ENCODE measurements at places on chromosomes 7 and 10. TPM values are rescaled to one million over a fixed set of nuclear protein-coding genes. Genes with fewer than 3 reads are reported as not detected.
A peak's percentile ranks its signal among the peaks of the same experiment; 100 is the strongest.

DNA sequence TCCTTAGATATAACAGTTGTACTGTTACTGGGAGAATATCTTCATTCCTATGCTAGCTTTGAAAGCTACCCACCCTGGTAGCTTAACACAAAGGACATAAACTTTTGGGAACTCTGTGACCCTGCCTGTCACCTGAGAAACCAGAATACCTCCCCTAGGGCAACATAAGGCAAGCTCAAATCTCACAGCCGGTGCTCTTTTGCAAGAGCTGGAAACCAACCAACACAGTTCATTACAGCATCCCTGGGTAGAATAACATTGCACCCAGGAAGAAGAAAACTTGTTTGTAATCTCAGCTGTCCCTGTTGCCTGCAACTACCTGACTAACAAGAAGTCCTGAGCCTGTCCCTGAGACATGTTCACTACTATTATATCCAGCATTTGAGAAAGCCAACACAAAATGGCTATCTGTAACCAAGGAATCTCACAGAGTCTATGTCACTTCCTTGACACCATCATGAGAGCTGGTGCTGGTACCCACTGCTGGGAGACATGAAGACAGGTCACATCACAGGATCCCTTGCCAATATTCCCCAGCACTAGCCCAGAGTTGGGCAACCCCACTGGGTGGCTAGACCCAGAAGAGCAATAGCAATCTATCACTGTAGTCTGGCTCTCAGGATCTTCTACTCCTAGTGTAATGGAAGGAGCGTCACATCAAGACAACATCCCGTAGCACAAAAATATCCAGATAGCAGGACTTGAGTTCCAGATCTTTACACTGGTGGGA lies 31.3 kb downstream of the AKR1C3 start:
- DNase-seq = peak; percentile 84

DNA sequence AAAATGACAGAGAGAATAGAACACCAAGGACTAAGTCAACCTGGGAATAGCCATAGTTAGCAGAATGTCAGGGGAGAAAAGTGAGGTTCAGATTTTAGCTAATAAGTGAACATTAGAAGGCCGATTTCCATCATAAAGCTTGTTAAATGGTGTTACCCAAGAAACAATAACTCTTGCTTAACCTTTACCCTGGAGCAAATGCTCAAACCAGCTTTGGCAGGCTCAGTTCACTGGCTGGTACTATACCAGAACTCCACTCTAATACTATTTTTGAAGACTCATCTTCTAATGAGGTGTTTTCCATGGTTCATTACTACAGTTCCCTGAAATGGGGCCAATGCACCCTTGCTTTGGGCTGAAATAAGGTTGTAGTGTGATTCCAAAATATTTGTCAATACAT lies 61.3 kb downstream of the RNLS start:
- DNase-seq = no peak

Gene NACAD
- total RNA-seq = 0.05 TPM

Gene POP7
- total RNA-seq = 28.5 TPM

Gene ATG9B
- total RNA-seq = not detected

Gene DPP6
- not detected for total RNA-seq

Gene ELFN1
- total RNA-seq = 17.5 TPM

Gene RAMP3
- 5.8 TPM for total RNA-seq

Gene WNT2
- 0.86 TPM for total RNA-seq
